Activated T-cell treated with anti-CD3 and anti-CD28 coated beads for 1 hour (primary cell): ENCODE measurements at places on chromosomes 5 and 9.

DNA sequence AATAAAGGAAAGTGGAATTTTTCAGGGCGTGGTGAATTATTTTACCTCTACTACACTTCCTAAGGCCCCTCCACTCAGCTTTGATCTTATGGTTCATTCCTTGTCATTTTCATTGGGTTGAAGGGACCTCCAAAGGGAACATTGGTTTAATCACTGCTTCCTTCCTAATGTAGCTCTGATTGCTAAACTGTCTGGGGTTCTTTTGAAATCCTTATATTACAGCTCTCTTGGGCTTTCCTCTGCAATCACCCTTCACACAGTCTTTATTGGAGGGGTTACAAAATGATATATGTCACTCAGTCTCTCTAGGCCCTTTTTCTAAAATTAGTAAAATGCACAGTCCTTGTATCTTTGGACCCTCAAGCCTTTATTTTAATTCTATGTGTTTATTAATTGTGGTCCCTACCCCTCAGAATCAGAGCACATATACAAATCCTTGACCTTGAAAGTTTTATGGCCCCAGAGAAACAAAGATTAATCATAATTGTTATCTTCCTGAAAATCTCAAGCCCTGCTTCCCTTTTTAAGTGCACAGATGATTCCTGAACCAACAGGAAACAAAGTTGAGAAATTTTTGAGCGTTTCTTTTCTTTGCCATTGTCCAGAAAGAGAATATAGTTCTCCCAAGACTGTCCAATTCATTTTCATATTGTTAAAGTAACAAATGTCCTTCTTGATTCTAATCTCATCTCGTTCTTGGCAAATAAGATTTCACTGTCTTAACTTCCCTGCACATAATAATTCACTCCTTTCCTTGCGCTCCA is 330.0 kb downstream of the ARRDC3 start:
- DNase-seq = no peak

GRCh38 chr5:175775416-175775815 is 96.0 kb upstream of the CPLX2 start:
- no peak for DNase-seq

- no peak for DNase-seq
These were observed 72.2 kb downstream of the SNX18 start for GRCh38 chr5:54589786-54590185.

GRCh38 chr5:111227801-111228200 is 3.6 kb downstream of the CAMK4 start:
- DNase-seq = no peak

DNA sequence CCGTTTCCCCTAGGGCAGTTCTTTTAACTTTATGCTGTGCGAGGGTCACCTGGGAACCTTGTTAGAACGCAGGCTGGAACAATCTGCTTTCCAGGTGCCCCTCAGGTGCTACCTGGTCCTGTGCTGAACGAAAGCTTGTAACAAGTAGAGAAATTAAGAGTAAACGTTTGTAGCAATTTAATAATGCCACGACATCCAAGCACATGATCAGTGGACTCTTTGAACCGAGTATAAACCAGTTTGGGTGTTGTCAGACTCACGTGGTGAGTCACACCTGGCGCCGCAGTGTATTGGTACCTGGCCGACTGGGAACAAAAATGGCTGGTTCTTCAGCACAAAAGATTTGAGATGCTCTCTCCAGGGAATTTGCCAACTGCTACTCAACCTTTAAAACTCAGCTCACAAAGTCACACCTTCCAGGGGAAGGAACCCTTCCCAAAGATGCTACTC is 926 bp upstream of the MYO10 start:
- no peak for DNase-seq

DNA sequence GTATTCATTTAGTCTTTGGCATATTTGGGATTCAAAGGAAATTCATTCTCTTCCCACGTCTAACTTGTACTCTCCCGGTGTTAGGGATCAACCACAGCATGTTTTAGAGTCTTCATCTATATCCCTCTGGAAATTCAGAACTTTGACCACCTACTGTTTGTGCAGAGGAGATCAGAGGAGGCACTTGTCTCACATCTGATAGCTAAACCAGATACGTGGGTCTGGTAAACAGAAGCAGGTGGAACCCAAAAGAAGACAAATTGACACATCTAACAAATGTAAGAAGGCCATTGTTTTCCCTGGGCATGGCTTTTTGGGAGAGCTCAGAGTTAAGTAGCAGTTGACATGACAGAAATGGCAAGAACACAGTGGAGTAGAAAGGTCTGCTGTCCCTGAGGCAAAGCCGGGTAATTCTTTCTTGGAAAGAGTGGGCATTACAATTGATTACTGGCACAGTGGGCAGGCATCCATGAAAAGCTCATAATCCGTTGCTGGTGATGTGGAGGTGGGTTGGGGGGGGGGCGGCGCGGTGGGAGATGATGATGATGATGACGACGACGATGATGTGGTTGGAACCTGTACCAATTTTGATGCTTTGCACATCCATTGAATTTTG is 27.5 kb downstream of the PIP5K1B start:
- no peak for DNase-seq

- DNase-seq = no peak
These were observed 1.7 kb upstream of the HBEGF start for GRCh38 chr5:140348104-140348503.
